ENCODE measurements at places on chromosomes 5 and 9.

DNA sequence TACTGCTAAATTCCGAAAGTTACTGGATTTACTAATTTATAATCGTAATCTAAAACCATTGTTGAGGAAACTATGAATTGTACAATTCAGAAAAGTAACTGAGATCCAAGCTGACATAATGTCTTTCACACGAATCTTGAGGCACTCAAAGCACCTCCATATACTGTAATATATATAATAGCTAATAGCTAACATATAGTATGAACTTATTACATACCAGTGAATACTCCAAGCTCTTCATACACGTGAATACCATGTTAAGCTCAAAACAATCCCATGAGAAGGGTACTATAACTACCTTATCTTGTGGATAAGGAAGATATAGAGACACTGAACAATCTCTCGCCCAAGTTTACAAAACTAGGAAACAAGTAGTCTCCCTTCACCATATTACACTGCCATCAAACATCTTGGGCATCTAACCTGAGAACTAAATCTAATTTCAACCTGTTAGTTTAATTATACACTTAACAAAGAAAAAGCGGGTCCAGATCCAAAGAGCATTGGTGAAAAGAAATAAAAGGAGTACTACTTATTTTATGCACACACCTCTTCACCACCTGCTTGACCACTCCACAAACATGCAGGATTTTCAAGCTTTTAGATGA, 1.0 kb downstream of the NUDCD2 start:
- DNase-seq, result no peak

DNA sequence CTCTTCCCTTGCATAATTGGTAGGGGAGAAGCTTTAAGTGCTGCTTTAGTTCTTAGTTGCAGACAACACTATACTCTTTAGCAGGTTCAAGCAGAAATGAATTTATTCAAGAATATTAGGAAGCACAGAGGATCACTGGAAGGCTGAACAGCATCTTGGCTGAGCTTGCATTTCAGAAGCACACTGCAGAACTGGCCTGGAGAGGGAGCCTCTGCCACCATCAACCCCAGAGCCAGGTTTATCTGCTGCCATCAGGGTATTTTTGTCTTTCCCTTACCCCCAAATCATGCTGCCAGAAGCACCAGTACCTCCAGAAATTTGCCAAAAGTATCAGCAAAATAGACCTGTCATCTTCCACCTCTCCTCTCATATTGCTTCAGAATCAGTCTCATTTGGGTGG, 440.7 kb downstream of the DMAC1 start:
- DNase-seq, result no peak

- DNase-seq, result no peak
Observed at GRCh38 chr9:69215774-69216485, 41.9 kb downstream of the TJP2 start.

- DNase-seq, result no peak
Observed at GRCh38 chr9:121604654-121605053, 46.8 kb upstream of the DAB2IP start.

- DNase-seq, result no peak
Observed at GRCh38 chr9:86821006-86821845, 126.1 kb downstream of the GAS1 start.

DNA sequence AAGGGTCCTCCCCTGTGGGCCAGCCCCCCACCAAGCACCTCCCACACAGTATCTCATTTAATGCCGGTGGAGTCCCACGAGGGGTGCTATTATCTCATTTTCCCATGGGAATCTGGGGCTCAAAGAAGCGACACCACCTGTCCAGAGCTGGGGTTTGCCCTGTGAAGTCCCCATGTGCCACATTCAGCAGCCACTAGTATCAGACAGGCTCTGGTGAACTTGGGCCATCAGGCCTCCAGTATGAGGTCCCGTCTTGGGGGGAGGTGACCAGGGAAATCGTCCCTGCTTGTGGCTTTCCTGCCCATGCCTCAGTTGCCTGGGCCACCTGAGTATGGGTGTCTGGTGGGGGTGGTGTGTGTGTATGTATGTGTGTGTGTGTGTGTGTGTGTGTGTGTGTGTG, 222.7 kb downstream of the PBX3 start:
- DNase-seq, result no peak

DNA sequence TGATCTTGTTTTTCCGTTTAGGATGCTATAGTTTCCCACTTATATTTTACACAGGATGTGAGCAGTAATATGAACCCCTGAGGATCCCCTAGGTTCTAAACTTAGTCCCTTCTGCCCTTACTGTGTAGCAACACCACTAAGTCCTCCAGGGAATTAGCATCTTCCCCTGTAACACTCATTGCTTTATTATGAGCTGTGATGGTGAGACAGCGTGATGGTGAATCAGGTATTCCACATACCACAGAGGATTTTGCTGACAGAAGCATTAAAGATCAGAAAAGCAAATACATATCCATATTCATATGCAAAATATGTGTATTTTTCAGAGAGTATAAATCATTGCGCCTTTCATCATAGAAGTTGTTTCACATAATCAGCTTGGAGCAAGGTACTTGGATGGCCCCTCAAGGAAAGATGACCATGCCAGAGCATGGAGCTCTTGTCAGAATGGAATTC, 317.0 kb downstream of the ICE1 start:
- DNase-seq, result no peak

- no peak for DNase-seq
Observed at GRCh38 chr9:86035827-86036440, 63.4 kb downstream of the GOLM1 start.

GRCh38 chr9:101966691-101967090, 228.2 kb upstream of the GRIN3A start:
- no peak for DNase-seq

GRCh38 chr9:73348471-73348870, 196.8 kb downstream of the ANXA1 start:
- DNase-seq, result no peak

Data from stimulated activated CD4-positive, alpha-beta T cell treated with anti-CD3 and anti-CD28 coated beads, Interleukin-1b, Interleukin-23, amount 100 ng/mL, for 48 hours (primary cell).